ENCODE measurements at places on chromosomes 7 and 10.

GRCh38 chr10:9707216-9707615, 1310.5 kb upstream of the CELF2 start:
- no peak for DNase-seq

DNA sequence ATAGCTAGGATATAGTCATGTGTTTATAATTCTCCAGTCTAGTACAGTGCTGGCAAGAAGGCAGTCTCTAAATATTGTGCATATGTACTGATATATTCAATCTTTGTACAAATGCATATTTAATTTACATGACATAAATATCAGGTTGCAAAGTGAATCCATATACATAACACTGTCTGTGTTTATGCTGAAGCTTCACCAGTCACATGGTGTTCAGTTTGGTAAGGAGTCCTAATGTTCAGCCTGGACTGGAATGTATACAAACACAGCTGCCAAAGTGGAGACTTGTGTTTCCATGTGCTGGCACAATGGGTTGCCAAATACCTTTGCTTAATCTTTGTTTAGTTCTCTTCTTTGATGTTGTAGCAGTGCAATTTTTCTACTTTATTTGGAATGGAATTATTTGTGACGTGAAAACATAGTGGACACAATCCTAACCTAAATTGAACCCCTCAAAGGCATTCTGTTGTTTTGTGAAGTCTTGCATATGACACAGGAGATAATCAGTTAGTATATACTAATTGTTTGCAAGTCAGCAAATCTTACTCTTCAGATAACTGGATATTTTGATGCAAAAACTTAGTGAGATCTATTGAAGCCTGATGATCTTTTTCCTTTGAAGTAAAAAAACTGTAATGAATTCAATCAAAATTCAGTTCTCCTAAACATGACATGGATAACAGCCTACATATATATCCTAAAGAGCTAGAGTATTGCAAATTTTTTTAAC, 17.3 kb upstream of the ARL4A start:
- no peak for DNase-seq

DNA sequence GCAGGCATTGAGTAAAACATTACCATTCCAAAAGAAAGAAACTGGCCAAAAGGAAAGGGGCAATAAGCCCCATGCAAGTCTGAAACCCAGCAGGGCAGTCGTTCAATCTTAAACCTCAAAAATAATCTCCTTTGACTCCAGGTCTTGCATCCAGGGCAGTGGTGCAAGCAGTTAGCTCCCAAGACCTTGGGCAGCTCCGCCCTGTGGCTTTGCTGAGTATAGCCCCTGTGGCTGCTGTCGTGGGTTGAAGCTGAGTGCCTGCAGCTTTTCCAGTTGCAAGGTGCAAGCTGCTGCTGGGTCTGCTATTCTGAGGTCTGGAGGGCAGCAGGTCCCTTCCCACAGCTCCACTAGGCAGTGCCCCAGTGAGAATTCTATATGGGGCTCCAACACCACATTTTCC, 580.1 kb upstream of the AUTS2 start:
- peak; percentile 6 for DNase-seq

GRCh38 chr7:111871283-111871682, 309.0 kb upstream of the IMMP2L start:
- no peak for DNase-seq

- no peak for DNase-seq
Observed at GRCh38 chr7:10122551-10123100, 851.0 kb upstream of the PHF14 start.

GRCh38 chr10:51397695-51398094, 301.7 kb downstream of the CSTF2T start:
- no peak for DNase-seq

- DNase-seq, result peak; percentile 17
Observed at GRCh38 chr10:126640401-126640800, 30.1 kb downstream of the C10orf90 start.

DNA sequence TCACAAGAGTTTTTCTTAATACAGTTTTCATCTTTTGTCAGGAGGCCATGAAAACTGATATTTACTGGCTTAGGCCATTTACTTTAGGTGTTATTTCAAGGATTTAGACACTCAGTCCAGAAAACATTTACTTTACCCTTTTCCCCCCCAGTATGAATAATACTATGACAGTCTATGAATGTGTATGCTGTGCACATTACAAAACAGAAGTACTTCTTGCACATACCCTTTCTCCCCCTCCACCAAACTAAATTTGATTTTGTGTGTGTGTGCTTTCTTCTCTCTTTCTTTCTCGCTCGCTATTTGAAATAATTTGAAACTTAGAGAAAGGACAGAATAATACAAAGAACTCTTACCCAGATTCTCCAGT, 41.3 kb downstream of the RBM33 start:
- no peak for DNase-seq

DNA sequence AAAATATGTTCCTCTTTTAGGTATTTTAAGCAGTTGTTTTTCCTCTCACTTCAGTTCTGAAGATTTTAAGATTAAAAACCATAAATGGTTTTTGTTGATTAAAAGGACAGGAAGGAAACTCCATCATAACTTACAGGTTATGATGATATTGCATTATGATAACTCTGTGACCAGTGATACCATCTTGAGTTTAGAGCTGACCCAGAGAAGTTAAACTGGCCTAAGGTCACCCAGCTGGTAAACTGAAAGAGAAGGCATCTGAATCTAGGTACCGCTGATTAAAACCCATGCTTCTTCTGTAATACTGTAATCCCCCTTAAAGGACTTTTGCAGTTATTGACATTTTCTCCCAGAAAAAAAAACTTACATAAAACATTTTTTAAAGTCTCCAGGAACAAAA, 29.6 kb downstream of the LOXL4 start:
- no peak for DNase-seq

DNA sequence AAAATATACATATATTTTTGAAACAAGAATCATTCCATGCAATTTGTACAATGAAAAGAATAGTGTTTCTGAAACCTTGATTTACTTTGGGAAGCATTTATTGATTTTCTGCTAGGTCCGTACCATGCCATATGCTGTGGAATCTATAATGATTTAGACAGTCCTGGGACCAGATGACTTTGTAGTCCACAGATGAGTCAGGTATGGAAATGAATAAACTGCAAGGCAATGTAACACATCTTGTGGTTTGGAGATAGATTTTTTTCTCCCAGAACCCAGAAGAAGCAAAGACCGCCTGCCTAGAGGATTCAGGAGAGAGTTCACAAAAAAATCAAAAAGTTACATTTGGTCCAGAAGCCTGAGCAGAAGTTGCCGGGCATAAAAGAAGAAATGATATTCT, 190.4 kb downstream of the GPR37 start:
- DNase-seq, result no peak

DNA sequence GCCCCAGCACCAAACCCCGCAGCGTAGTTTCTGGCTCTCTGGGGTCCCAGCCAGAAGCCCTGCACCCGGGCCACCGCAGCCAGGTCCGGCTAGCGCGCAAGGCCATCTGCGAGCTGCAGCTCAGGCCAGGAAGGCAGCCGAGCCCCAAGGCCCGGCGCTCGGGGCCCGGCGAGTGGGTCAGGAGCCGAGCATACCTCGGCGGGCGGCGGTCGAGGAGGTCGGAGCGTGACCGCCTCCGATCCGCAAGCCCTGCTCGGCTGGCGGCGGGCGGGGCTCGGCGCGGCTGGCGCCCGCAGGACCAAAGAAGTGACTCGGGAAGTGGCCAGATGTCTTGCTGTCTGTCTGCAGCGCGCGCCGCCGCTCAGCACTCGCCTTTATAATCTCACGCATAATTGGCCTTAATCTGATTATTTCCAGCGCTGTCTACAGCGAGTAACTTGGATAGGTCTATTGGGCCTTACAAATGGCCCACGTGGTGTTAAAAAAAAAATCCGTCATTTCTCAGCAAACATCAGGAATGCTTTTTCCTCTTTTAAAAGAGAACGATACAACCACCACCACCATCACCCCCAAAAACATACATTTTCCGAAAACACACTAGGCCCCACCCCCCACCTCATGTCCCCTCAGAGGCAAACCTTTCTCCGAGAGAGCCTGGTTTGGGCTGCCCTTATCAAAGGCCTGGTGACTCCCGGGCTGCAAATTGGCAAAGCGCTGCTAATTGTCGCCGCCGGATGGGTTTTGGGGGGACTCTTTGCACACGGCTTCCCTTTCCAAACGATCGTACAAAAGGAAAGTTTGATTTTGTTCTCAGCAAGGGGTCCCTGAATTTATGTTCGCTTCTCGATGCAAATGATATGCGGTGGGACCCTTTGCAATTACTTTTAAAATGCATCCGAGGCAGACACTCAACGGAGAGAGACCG, at the start of gene DRGX:
TSS of gene DRGX (minus strand) at position 349 of the 925 bp plus-strand sequence. CDS start 649 bp downstream, outside the sequence.
- no peak for DNase-seq

DNA sequence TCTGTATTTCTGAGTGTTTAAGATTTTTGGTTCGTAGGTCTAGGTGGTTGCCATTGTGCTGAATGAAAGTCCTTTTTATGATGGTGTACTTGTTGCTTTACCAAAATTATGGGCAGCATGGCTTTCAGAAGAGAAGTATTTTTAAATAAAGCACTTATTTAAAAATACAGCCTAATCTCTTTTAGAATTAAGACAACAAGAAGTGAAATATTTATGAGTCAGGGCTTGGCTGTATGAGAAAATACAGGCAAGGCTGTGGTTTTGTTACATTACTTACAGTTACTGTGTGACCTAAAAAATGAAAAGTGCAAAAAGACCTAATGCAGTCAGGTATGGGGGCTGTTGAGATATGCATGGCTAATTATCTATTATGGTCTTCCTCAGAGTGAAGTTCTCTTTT, 185.2 kb upstream of the PPP1R3A start:
- no peak for DNase-seq

GRCh38 chr7:75988568-75989499, 5.6 kb downstream of the TMEM120A start:
- DNase-seq, result no peak

DNA sequence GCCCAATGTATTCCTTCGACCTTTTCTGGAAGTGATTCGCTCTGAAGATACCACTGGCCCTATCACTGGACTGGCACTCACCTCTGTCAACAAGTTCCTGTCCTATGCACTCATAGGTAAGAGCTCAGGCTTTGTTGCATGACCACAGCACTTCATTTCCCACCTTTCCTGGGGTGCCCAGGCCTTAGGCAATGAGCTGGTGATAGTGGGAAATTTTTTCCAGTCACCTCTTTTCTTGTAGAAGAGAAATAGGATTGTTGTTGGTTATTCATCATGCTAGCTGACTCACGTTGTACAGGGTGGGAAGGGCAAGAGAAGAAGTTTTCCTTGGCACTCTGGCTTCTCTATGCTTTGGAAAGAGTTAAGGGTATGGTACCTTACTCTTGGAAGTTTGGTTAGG, 51.4 kb upstream of the NFKB2 start:
- no peak for DNase-seq

GRCh38 chr7:19080093-19080492, 37.3 kb downstream of the TWIST1 start:
- no peak for DNase-seq

DNA sequence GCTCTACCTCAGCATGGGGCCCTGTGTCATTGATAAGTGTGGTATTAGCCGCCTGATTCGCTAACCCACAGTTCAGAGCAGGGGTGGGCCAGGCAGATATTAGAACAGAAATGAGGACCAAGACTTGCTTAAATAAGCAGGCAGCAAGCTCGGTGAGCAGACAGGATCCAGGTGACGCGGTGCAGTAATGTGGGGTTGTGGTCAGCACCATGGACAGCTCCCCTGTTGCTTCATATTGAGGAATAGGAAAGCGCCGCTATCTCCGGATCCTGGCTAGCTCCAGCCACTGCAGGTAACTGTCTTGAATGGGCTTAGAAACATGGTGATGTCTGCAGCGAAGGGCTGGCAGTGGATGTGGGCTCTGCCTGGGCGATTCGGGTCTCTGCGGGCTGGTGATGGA, 51.3 kb upstream of the GPR26 start:
- DNase-seq, result peak; percentile 53

DNA sequence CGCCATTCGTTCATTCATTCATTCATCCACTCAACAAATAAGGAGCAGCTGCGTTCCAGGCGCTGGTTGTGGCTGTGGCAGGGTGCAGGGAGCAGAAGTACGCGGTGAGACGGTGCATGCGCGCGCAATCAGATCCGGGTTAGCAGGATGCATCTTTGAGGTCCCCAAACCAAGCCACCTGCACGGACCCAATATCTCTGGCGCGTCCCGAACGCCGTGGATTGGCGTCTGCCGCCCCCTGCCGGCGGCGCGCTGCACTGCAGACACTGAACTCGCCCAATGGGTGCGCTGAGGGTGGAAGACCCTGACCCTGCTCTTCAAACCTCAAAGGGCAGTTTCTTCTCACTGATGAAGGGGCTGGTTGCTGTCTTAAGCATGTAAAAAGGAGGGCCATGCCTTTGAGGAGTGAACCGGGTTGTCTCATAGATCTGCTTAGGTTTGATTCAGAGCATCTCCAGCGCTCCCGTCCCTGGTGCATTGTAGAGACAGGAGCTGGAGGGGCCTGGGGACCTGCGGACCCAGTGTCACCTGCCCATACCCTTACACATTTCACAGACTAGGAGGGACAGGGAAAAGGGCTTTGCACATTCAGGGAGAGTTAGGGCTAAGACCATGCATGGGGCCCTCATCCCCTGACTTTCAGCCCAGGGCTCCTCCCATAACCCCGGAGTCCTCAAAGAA, 102.5 kb downstream of the RAMP3 start:
- peak; percentile 70 for DNase-seq

DNA sequence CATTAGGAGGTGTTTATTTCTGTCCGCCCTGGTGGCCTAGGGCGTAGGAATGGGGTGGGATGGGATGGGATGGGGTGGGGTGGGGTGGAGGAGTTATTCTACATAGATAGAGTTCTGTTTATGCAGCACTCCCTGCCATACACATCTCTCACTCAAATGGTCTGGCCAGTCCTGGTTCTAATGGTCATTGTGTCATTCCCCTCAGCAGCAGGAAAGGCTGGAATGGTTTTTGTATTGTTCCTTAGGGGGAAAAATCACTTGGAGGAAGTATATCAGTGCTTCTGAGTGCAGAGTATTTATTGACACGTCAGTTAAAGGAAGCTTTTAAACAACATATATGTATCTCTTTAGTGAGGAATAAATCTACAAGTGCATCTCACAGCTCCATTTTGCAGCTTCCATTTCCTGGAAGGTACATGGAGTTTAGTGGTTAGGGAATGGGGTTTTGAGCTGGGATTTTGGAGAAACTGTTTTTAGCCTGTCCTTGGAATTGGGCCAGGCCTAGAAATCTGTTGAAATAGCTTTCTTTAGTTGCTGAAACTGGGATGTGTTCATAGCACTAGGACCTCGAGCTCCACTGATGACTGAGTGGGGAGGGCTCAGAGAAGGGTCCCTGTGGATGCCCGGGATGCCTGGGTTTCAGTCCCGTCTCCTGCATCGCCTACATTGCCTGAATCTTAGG, 8.3 kb downstream of the TSPAN14 start:
- no peak for DNase-seq

DNA sequence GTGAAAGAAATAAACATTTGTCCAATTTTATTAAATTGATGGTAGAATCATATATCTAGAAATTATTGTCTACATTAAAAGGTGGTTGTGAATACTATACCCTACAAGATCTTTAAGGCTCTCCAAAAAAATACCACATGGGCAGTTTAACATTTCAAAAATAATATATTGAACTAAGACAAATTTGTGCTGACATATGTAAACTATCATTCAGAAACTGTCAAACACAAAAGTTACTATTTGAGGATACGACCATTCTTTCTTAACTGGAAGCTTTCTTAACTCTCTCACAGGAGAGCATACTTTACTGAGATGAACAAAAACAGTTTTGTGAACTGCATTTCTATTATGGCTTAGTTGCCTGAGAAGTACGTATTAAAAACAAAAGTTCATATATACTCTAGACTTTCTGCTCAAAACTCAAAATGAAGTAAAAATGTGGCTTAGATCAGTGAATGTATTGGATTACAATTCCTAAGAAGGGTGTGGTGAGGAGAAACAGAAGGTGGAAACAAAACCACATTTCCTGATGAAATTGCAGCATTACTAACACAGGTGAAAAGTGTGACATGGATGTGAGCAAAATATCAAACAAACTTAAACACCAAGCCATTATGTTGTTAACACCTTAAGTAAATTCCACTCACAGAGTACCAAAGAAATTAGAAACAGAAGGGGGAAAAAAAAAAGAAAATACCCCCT, 138.5 kb downstream of the SEMA3A start:
- no peak for DNase-seq
